Right cardiac atrium (tissue), 5 donors: ENCODE measurements at places on chromosomes 2 and 18. TPM values are rescaled to one million over a fixed set of nuclear protein-coding genes. Genes with fewer than 3 reads are reported as not detected.

- DNase-seq = no peak
Measured at GRCh38 chr2:176665086-176665485, 395.8 kb downstream of the MTX2 start.

DNA sequence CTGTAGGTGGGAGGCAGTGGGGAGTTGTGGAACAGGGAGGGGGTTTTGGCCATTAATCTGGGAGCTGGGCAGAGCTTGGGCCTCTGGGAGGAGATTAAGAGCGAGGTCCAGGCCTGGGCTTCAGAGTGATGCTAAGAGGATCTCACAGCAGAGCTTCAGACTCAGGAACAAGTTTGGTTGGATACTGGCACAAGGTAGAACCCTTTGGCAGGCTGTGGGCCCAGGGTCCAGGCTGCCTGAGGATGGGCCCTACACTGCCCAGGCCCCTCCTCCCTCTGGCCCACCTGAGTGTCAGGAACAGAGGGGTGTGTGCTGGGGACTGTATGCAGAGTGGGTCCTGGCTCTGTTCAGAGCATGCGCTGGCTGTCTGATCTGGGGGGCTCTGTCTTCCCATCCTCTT, 334.9 kb downstream of the CYP26B1 start:
- no peak for DNase-seq

- DNase-seq = no peak
Measured at GRCh38 chr2:148459377-148459778, 185.2 kb upstream of the EPC2 start.

DNA sequence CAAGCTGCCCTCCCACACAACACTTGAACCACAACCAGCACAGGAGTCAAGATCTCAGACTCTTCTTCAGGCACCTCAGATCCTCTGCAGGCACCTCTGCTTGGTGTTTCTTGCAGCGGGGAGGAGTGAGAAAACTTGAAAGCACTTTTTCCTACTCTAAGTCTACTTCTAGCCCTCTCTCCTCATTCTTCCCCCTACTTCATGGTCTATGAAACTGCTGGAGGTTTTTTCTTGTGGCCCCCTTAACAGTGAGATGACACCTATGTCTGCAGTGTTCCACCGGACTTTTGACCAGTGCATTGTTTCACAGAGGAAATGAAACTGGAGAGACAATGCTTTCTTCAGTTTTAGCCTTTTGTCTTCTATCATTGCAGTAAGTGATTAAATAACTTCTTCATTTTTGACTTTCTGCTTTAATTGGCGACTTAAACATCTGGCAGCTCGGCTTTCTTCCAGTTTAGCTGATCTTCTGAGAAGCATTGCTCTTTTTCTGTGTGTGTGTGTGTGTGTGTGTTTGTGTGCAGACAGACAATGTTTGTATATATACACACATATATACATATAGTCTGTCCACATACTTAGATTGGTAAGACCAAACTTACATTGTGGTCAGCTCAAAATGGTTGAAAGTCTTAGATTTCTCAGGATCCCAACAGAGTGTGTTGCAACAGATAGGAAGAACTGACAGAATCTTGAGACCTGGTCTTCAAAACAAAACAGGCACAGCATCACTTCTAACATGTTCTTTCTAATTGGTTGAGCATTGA, 1474.0 kb upstream of the TMEFF2 start:
- DNase-seq = no peak

DNA sequence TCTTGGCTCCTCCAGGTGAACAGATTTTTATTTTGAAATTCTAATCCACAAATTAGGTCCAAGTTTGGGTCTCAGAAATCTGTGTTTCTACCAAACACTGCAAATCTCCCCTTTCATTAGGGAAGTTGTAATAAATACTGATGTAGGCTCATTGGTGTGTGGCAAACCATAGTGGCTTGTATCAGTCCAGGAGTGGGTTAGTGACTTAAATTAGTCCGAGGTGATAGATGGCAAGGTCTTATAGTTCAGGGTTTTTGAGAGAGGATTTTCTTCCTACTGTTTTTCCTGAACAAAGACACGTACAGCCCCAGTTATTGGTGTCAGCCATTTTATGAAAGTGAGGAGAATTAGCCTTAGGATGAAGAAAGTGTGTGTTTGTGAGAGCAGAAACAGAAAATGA, 74.6 kb downstream of the RPRM start:
- DNase-seq = no peak

EML6 gene
- 0.43 TPM for polyA plus RNA-seq

DNA sequence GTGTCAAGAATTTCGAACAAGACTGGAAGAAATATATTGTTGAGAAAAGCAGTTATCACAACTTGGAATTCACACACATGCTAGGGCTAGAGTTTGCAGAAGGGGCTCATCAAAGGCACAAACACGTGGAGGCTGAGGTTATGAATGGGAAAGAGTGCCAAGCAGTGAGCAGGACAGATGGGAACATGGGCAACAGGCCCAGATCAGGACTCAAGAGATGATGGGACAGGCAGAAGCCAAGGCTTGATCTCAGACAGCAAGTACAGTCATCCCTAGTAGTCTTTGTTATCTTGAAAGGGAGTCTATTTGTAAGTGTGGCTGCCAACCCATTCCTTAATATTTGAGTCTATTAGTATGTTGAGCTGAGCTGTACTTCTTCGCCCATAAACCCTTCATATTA, 22.2 kb upstream of the EPC2 start:
- no peak for DNase-seq

KHK gene
- 1.7 TPM for polyA plus RNA-seq

DNA sequence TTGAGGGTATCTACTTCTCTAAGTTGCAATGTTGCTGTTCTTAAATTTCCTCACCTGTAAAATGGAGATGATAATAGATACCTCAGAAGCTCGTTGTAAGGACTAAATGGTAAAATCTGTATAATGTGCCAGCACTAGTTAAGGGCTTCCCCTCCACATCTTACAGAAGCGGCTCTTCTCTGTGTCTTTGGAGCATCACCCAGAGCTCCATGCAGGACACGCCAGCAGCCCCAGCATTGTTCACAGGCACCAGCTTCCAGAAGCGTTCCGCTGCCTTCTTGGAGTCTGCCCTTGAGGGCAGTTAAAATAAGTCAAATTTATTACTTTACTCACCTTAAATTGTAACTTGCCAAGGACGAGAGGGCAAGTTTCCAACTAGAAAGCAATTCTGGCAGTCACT, 5.8 kb downstream of the DCDC2C start:
- DNase-seq = no peak

GRCh38 chr2:12778369-12778768, 61.6 kb downstream of the TRIB2 start:
- no peak for DNase-seq

GRCh38 chr2:187654535-187654934, 100.3 kb upstream of the TFPI start:
- DNase-seq = no peak

ACVR2A gene
- polyA plus RNA-seq = 3.3 TPM

SAG gene
- not detected for polyA plus RNA-seq

GRCh38 chr18:36688020-36688965, 140.5 kb downstream of the TPGS2 start:
- DNase-seq = peak; percentile 62

ACVR1C gene
- polyA plus RNA-seq = 0.36 TPM

DNA sequence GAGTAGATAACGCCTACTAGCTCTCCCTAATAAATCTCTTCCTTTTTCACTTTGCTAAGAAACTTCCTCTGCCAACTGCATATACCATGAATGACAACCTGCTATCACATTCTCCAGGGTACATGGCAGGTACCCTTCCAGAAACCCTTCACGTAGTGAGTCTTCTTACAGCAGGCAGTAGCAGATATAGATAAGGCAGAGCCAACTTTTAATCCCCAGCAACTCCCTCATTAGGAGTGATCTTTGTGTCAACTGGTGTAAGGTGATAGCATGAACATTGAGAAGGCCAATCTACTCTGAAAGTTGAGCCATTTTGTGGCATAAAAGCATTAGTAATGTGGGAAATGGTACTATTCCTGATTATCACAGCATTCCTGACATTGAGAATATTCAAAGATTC, 5.7 kb upstream of the STK17B start:
- no peak for DNase-seq

GRCh38 chr2:36559221-36559942, 38.6 kb downstream of the FEZ2 start:
- DNase-seq = no peak

- peak; percentile 68 for DNase-seq
Measured at GRCh38 chr2:217604527-217605194, 398.1 kb downstream of the TNS1 start.

DNA sequence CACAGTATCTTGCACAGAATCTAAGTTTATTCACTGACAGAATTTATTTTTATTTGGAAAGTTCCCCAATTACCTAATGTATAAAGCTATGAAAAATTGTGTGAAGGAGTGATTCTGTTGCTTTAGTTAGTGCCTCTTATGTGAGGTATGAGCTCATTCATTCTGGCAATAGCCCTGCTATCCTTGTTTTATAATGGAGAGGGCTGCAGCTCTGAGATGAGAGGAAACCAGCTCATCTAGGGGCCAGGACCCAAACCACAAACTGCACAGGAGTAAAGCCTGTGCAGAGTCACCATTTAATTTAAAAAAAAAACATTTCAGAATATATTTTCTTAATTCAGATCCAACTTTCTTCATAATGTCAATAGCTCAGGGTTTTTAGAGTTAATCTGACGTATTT, 383.0 kb downstream of the TMEM182 start:
- DNase-seq = no peak

GRCh38 chr2:16088035-16088801, 147.9 kb downstream of the MYCN start:
- no peak for DNase-seq

CYP27C1 gene
- polyA plus RNA-seq = 0.20 TPM

DNA sequence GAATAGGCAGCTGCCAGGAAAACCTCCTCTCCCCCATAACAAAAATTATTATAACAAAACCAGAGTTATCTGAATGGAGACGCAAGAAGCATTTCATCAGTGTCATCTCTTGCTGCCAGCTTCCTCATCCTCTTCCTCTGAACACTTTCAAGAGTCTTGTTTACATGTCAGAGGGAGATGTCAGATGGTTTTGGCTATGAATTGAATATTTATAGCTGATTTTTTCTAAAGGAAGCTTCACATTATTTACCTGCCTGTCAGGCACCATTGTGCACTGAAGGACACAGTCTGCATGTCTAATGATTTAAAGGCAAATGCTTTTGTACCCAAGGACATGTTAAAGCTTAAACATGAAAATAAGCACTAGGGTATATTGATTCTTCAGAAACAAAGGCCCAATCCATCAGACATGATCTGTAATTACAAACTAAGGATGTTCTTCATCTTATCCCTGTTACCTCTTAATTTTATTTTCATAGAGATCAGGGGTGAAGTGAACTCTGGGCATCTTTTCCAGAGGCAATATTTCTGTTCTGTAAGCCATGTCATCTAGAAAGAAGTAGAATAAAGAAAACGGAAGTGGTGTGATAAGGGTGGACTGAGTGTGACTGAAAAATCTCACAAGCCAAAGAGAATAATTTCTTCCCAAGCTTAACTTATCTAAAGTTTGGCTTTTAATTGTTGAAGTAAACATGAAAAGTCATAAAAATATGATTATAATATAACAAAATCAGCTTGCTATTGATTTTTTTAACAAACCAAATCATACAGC, 168.7 kb downstream of the ANKRD44 start:
- no peak for DNase-seq

GRCh38 chr2:61134141-61134540, 27.8 kb upstream of the C2orf74 start:
- DNase-seq = no peak

DNA sequence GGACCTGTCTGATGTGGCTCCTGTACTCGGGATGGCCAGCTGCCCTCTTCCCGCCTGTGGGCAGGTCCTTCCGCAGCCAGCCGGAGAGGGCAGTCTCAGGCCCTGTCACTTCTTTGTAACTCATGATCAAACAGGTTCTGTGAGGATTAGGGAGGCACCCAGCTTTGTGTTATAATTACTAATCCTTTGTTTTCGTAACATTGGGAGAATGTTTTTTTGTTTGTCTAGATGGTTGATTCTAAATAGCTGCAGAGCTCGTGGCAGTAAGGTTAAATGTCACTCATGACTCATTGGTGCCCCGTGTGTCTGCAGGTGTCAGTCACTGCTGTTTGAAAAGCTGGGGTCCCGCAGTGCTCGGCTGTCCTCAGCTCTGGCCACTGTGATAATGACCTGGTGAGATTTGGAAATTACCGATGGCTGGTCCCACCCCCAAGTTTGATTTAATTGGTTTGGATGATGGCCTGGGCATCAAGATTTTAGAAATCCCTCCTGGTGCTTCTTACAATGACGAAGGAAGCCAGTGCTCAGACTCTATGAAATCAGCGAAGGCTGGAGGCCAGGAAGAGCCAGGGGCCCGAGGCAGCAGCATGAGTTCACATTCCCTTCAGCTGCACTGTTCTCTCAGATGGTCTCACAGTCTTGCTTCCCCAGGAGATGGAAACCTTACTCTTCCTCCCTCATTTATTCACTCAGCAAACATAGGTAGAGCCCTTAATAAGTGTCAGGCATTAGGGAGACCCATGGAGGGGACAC, 172.8 kb downstream of the VAPA start:
- no peak for DNase-seq

NT5C1B gene
- polyA plus RNA-seq = not detected

DNA sequence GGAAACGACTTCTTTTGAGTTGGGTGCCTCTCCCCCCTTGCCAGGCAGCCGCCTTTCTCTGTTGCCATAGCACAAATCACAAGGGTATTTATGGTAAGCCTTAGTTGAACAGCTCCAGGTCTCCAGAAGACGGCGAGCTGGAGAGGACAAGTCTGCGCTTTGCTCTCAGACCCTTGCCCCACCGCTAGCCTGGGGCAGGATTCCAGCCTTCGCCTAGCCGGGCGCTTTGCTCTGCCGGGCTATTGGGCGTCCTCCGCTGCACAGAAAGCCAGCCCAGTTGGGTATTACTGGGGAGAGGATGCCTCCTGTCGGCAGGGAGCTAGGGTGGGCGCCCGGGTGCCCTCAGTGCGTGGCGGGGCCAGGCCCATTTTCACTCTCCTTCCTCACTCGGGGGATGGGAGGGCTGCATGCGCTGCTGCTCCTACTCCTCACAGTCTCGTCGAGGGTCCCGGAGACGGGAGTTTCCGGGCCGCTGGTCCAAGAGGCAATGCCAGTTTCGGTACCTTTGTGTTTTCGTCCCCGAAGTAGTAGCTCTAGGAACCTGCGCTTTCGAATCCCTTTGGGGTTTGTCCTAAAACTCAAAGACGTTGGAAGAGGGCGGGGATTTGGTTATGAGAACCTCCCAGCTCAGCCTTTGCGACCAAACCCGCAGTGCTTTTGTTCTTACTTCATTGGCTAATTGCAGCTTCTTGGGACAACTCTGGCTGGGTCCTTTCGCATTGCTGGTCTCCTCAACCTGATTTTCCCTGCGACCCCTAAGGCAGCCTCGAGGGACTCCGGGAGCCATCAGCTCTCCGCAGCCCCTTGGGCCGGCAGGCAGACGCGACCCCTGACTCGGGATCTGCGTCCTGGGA, 3.6 kb upstream of the DLX2 start:
- DNase-seq = no peak

ATP5F1A gene
- 1,401 TPM for polyA plus RNA-seq

COL3A1 gene
- polyA plus RNA-seq = 48.2 TPM

UGT1A8 gene
- not detected for polyA plus RNA-seq
